ENCODE measurements at places on chromosomes 2 and 18.

GRCh38 chr2:84891355-84892010, 10.6 kb upstream of the TRABD2A start:
- no peak for DNase-seq

DNA sequence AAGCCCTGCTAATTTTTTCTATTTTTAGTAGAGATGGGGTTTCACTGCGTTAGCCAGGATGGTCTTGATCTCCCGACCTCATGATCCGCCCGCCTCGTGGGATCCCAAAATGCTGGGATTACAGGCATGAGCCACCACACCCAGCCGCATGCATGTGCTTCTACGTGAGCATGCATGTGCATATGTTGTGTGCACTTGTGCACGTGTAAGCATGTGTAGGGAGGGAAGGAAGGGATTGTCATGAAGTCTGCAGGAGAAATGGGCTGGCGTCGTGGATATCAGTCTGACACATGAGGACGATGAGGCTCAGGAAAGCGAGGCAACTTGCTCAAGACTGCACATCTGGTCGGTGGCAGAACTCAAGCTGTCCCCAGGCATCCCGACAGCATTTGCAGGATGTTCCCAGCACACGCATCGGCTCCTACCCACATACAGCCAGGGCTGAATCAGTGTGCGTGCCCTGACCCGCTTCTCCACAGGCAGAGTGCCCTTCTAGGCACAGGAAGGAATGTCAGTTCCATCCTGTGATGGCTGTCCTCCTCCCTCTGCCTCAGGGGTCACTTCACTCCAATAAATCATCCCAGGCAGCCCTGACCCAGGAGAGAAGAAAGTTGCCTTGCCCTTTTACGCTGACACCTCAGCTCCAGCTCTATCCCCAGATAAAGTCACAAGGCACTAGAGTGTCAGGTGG, 49.9 kb upstream of the SLC14A2 start:
- no peak for DNase-seq

GRCh38 chr18:25962176-25962575, 128.2 kb downstream of the SS18 start:
- no peak for DNase-seq

GRCh38 chr2:100208141-100208770, 65.9 kb upstream of the AFF3 start:
- peak; percentile 30 for DNase-seq

Data from frontal cortex (tissue), 4 donors.